ENCODE measurements at places on chromosomes 7 and 10.

DNA sequence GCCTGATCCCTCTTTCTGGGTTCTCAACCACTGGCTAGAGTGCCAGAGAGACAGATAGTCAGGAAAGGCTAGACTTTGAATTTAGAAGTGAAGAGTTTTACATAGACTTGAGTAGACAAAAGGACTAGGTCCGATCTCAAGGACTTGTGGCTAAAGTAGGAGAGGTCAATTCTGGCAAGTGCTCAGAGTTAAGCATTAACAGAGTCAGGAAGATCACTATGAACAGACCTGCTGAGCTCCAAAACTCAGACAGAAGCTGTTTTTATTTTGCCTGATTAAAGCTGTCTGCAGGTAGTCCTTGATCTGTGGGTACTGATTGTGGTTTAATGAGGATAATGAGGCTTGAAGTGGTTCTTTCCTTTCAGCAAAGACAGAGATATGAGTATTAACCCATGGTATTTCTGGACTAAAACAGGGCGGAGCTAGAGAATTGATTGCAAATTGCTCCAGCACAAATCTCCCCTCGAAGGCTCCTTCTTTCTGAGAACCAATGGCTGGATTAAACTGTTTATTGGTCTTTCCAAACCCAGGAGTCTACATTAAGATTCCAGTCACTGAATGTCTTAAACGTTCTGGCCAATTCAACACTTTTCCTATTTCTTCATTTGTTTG, 423.2 kb downstream of the IPMK start:
- no peak for DNase-seq

DNA sequence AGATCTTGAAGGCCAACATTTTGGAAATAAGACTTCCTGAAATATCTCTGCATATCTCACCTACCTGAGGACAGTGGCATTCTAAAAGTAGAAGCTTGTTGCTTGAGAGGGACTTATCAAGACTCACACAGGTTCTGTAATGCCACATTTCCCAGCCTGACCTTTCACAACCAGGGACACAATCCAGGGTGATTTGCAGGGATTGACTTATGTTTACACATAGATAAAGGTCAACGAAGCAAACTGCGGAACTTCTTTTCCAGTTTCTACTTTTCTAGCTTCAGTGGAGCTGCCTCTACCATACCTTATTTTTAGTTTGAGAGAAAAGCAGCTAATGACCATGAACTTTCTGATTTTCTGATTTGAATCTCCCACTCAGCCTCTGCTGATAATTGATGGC, 148.7 kb downstream of the SLC16A9 start:
- DNase-seq, result no peak

GRCh38 chr7:137731436-137731835, 115.3 kb downstream of the DGKI start:
- DNase-seq, result peak; percentile 67

GRCh38 chr7:157651366-157652160, 314.8 kb downstream of the DNAJB6 start:
- no peak for DNase-seq

DNA sequence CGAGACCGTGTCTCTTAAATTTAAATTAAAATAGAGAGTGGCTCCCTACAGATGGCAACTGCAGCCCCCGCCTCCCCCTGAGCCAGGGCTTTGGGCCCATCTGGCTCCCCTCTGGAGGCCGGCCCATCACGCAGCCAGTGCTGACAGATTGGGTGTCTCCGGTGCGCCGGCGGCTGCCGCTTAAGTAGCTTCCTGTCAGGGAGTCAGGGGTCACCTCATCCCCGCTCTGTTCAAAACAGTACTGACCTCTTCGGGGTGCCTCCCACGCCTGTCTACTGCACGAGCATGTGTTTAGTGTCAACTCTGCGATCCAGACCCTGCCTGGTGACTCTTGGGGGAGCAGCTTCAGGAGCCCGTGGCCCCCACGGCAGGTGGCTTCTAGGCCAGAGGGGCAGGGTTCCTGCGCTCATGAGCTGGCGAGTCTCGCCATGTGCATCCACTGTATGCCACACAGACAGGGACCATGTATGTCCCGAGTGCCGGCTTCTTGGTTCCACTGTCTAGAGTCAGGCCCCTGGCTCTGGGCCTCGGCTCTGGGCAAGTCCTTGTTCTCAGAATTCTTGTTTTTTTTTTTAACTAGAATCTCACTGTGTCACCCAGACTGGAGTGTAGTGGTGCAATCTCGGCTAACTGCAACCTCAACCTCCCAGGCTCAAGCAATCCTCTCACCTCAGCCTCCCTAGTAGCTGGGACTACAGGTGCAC, 36.1 kb downstream of the KCTD7 start:
- DNase-seq, result no peak

GRCh38 chr10:56298941-56299340, 62.1 kb downstream of the ZWINT start:
- no peak for DNase-seq

GRCh38 chr10:79585870-79586527, 24.7 kb upstream of the SFTPA1 start:
- no peak for DNase-seq

DNA sequence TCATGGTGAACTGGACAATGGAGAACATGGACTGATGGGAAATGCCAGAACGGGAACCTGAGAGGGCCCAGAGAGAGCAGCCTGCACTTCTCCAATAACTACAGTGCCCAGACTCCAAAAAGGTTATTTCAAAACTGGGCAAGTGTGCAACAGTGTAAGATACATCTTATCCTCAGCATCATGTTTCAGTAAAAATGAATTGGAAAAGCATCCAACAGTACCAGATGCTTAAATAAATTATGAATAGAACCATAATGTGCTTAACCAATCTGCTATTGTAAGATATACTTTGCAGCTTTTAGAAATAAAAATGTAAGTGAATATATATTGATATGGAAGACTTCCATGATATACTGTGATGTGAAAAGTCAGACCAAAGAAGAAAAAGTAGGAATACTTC, 303.3 kb downstream of the GRID1 start:
- DNase-seq, result no peak

GRCh38 chr10:132608511-132609195, 71.1 kb downstream of the INPP5A start:
- no peak for DNase-seq

DNA sequence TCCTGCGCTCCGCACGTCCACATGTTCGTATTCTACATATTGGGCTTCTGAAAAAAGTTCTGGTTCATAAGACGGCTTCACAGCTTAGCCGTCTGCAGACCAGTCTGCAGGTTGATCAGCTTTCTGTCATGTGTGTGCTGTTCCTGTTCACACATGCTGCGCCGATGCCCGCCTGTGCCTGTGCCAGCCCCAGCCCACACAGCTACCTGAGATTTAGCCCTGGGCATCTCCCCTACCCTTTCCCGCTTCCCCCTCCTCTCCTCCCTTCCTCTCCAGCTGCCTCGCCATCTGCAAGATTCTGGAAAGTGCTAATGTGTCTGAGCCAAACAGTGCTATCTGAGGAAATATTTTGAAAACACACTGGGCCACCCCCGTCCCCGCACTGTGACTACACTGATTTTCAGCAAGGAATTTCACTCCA, 7.1 kb downstream of the CHST3 start:
- DNase-seq, result no peak

DNA sequence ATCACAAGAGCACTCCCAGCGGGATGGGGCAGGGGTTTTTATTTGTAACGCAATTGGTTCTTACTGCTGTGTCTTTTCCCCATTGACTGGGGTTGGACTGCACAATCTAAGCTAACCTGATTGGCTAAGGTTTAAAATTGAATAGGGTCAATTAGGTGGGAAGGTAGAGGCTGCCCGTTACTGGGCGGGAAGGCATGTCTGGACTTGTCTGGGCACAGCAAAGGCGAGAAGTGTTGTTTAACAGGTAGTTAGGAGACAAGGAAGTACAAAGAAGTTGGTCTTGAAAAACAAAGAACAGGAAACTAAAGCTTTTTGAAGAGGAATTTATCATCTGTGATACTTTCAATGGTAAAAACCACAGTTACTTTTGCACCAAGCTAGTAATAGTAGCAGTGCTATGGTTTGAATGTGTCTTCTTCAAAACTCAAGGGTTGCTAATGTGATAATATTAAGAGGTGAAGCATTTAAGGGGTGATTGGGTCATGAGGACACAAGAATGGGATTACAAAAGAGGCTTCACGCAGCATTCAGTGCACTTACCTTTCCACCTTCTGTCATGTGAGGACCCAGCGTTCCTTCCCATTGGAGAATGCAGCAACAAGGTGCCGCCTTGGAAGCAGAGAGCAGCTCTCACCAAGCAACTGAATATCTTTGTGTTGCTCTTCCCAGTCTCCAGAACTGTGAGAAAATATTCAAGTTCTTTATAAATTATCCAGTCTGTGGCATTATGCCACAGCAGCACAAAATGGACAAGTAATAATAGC, 875.5 kb upstream of the SORCS1 start:
- no peak for DNase-seq

DNA sequence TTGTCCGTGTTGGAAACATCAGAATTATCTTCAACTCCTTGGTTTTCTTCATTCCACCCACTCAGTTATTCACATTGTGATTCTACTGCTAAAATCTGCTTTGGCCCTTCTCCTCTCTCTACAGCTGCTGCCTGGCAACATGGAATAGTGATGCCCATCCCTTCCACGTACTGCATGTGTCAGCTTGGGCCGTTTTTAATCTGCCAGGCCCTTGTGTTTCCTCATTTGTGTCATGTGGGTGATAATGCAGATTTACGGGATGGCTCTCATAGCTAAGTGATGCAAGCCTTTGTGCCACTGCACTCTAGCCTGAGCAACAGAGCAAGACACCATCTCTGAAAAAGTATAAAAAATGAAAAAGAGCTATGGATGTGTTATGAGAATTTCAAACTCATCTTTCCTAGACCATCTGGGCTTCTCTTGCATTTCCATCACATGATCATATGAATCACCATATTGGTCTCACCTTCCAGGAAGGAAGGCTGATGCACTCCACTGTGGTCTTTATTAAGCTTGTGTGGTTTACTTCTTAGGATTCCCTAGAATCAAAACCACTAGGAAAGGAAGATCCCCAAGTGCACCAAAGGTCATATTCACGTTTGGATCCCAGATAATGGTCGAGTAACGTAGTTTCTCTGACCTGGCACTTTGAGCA, 20.6 kb upstream of the CELF2 start:
- no peak for DNase-seq
